Umbilical cord (tissue), 2 donors: ENCODE measurements at places on chromosomes 1 and 21. TPM values are rescaled to one million over a fixed set of nuclear protein-coding genes. Genes with fewer than 3 reads are reported as not detected.

The LRRC41 gene
- total RNA-seq = 47.7 TPM

The CAMSAP2 gene
- 36.1 TPM for total RNA-seq

GRCh38 chr1:212677573-212677972, 22.1 kb downstream of the BATF3 start:
- no peak for DNase-seq

- no peak for DNase-seq
Measured at GRCh38 chr1:1703796-1704195, 11.2 kb upstream of the SLC35E2B start.

- DNase-seq = no peak
Measured at GRCh38 chr1:25642574-25643108, 26.1 kb downstream of the MAN1C1 start.

DNA sequence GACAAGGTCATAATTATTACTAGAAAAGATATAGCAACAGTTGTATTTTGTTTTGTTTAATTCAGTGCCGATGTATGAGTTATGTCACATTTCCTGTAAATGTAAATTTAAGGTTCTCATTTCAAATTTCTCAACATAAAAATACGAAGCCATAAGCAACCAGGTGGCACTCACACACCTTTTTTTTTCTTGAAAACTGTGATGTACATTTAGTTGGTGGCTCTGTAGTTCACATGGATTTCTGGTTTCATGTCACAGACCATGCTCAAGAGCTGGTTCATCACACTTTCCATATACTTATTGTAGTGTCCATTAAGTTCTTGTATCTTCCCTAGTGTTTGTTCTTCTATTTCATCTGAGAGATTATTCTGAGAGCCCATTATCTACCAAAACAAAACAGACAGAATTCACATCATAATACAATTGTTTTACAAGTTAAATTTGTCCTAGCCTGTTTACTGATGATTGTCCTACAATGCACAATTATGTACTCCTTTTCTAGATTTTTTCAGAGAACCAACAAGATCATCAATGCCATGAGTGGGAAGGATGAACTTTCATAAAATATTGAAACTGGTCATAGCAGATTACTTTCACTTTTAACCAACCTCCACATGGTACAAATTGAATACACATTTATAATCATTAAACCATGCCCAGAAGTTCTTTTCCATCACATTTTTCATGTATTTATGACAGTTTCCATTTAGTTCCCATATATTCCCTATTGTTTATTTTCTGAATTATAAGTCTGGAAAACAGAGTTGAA, 17.1 kb downstream of the ATP6V1G3 start:
- no peak for DNase-seq

DNA sequence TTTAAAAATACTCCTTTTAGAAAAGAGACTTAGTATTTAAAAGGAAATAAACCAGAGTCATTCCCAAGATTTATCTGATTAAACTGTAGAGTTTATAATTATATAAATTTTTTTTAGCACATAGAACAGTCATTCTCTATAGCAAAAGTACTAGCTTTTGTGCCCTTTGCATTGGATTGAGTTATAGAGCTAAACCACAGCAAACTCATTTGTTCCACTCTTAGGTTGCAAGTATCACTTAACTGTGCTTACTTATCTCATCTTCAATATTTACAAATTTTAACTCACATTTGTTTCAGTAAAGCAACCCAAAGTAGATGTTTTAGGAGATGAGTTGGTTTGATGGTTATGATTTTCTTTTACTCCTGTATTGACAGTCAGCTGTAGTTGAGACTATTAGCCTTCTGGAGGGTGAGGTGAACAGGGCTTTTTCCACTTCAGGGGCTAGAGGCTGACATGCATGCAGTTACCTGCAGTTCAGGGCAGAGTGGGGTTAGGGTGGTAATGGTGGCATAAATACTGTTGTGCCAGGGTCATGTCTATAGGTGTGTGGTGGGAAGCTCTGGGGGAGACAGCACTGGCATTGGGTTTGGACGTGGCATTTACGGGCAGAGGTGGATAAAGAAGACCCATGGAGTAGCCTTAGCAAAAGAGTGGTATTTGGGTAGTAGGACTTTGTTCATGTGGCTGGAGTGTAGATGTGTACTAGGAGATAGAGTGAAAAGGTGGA, 42.1 kb downstream of the DYRK1A start:
- DNase-seq = no peak
